Activated CD4-positive, CD25-positive, alpha-beta regulatory T cell treated with anti-CD3 and anti-CD28 coated beads, Interleukin-2, amount 50 U/mL, for 24 hours (primary cell): ENCODE measurements at places on chromosomes 2 and 18.
A peak's percentile ranks its signal among the peaks of the same experiment; 100 is the strongest.

GRCh38 chr2:39947294-39948015, 168.4 kb upstream of the THUMPD2 start:
- no peak for ATAC-seq

GRCh38 chr2:84653302-84653701, 137.0 kb downstream of the DNAH6 start:
- no peak for ATAC-seq

- ATAC-seq, result no peak
Measured at GRCh38 chr2:232321817-232322559, 56.6 kb upstream of the ALPP start.

DNA sequence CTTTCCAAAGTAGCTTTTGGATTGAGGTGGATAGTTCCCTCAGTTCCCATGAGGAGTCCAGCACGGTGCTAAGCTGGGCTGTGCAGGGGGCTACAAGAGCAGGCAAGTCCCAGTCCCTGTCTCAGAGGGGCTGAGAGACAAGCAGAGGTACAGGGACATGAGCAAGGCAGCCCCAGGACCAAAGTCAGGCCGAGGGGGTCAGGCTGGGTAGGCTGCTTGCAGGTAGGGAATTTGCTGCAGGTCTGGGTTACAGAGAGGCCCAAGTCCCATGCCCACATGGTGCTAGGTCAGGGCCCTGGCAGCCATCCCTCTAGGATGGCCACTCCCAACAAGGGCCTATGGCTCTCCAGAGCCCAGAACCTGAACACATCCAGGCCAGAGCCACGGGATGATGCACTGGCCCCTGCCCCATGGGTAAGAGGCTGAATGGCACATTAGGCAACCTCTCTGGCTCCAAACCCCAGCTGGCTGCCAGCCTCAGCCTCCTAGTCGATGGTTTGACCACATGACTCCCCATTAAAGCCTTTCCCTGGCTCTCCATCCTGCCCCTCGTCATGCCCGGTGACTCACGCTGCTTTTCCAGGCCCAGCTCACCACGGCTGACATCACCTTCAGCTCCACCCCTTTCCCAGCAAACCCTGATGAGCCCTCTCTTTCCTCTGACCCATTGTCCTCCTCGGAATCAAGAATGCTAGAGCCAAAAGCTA, 83.7 kb downstream of the SDC1 start:
- ATAC-seq, result no peak

DNA sequence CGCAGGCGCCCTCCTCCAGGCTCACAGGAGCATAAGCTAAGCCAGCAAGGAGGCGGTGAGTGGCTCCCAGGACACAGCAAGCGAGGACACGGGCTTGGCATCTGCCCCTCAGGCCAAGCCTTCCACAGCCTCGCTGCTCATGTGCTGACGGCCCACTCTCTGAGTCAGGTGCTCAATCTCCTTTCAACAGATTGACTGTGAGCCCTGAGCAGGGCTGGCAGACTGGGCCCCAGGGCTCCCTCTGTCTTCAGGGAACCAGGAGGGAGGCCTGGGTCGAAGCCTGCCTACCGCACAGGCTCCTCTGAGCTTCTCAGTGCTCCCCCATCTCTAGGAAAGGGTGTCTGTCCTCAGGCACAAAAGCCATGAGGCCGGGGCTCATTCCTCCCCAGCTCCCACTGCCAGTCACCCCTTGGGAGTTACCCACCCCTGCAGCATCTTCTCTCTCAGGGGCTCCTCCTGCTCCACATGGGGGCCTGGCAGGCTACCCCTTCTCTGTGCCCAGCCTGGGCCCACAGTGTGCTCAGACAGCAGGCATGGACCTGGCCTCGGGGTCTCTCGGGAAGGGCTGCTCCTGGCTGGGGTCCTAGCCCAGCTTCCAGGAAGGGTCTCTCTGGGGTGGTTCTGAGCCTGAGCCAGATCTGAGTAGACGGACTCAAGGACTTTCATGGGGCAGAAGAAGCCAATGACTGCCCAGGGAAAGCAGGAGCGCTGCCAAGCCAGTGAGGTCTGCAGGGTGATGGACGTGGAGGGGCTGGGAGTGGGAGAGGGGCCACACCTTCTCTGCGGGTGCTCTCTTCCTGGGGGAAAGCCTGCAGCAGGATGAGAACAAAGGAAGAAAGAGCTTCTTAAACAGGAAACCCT, 138.0 kb upstream of the GPC1 start:
- ATAC-seq, result no peak

- ATAC-seq, result no peak
Measured at GRCh38 chr18:44981121-44981520, 300.4 kb downstream of the SETBP1 start.

DNA sequence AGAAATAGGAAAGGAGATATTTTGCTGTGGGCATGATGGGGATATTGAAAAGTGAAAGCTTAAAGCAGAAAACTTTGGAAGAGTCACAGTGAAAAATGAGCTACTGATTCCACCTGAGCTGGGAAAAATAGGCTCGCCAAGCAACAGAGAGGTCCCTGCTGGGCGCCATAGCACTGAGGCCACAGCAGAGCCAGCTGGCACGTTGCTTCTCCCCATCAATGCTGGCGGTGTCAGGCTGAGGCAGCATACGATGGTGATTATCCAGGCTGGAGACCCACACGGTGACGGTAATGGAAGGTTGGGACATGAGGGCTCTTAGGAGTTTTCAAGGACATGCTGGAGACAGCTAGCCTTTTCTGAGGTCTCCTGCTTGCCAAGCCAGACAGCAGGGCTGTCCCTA, 25.8 kb upstream of the DTNB start:
- ATAC-seq, result no peak

GRCh38 chr18:62802523-62802922, 87.2 kb downstream of the PHLPP1 start:
- ATAC-seq, result no peak

DNA sequence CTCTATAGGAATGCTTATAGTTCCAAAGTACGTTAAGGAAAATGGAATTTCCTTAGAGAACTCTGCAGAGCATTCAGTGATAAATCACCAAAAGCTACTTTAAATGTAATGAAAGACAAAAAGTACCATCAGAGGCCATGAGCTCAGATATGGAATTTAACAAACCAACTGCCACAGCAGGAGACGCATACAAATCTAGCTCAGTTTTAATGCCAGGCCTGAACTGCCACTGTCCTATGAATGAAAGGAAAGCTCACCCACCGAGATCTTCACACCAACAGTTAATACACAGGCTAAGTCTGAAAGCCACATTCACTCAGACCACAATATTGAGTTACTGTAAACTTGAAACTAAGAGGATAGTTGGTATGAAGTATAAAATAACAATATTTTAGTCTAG, 126.8 kb downstream of the ZNF516 start:
- ATAC-seq, result no peak

- ATAC-seq, result no peak
Measured at GRCh38 chr18:30556112-30556511, 486.4 kb downstream of the DSC3 start.

DNA sequence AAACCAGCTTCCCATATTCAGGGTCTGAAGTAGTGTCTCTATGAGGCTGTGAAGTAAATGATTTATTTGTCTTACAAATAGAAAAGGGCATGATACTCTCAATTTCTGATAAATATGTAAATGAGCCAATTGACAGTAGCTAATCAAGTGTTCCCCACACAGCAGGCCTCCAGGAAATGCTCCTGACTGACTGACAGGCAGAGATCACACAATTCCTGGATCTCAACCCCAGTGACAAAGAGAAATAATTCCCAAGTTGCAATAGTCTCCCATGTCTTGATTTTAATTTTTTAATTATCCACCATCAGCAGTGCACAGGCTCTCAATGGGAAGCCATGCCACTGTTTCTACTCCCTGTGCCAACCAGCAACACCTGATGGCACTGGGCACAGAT, 390.4 kb downstream of the SOX11 start:
- no peak for ATAC-seq

DNA sequence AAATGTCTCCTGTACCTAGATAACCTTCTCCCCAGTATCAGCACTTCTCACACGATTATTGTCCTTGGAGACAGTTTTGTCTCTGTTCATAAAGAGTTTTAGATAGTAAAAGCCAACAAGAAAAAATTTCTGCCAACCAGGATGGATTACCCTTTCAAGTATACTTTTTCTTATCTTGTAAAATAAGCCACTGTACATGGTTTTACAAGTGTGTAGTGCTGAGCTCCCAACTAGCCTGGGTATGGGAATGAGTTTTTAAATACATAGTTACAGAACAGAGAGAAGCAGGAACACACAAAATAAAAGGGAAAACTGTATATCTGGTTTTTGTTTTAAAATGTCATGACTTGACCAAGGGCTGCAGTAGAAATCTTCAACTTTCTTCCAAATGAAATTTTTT, 76.7 kb downstream of the C18orf54 start:
- no peak for ATAC-seq

DNA sequence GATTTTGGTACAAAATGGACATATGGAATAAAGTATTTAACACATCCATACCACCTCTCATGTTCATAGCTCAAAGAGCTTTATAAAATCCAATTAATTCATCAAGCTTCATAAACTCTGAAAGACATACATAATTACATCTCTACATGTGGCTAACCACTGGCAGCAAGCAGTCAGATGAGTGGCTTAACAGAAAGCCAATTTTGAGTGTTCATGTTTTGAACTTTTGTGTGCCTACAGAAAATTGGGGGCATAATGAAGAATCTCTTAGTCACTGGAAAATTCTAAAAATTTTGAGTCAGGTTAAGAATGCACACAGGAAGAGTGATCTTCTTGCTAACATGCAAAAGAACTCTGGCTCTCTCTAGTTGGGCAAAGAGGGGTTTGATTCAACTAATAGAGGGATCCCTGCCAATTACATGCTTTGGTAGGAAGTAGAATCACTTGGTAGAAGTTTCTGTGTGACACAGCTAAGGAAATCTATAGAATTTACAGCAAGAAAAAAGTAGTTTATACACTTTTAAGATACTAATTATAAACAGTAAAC, 287.4 kb downstream of the NOL4 start:
- no peak for ATAC-seq

DNA sequence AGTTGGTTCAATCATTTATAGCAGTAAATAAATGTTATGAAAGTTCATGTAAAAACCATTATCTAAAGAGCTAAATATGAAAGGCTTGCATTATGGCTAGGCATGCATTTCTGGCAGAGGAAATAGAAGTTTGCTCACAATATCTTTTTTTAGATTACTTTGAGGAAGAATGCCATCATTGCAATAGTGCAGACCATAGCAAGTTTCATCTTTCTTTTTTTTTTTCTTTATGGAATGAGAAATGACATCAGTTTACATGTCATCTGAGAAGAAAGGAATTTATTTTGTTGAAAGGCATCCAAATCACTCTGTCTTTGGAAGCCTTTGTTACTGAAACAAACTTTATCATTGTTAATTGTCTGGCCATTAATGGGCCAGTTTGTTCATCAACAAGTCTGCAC, 74.5 kb upstream of the NCKAP5 start:
- ATAC-seq, result no peak

DNA sequence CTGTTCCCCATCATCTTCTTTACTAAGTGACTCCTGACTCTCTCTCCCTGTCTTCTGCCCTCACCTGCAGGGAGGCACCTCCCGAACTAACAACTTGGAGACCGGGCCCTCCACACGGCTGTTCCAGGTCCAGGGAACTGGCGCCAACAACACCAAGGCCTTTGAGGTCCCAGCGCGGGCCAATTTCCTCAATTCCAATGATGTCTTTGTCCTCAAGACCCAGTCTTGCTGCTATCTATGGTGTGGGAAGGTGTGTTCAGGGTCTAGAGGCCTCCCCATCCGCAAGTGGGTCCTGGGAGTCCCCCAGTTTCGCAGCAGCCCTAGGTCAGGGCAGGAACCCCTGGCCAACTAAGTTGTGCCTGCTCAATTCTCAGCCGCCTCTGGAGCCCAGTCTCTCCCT, 15.5 kb downstream of the VIL1 start:
- ATAC-seq, result no peak

DNA sequence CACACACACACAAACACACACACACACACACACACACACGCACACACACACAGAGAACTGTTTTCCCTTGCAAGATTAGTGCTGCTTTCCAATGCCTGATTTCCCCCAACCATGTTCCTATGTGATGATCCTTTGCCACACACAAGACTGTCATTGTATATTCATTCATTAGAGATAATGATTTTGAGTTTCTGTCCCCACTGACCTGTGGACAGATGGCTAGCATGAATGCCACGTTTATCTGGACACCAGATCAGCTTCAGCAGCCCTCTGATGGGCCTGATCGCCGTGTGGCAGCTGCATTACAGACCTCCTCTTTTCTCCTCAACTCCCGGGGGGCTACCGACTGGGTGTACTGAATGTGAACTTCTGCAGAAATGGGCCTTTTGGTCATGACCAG, 353.0 kb downstream of the MYCN start:
- no peak for ATAC-seq

DNA sequence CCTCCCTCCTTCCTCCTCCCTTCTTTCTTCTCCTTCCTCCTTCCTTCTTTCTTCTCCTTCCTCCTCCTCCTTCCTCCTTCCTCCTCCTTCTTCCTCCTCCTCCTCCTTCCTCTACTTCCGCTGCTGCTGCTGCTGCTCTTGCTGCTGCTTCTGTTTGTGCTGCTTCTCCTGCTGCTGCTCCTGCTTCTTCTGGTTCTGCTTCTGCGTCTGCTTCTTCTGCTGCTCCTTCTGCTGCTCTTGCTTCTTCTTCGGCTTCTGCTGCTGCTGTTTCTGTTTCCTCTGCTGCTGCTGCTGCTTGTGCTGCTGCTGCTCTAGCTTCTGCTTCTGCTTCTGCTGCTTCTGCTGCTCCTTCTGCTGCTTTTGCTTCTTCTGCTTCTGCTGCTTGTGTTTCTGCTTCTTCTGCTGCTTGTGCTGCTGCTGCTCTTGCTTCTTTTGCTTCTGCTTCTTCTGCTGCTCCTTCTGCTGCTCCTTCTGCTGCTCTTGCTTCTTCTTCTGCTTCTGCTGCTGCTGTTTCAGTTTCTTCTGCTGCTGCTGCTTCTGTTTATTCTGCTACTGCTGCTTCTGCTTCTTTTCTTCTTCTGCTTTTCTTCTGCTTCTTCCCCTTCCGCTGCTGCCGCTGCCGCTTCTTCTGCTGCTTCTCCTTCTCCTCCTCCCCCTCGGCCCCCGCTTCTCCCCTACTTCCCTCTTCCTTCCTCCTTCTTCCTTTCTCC, 8.6 kb downstream of the SNRNP27 start:
- ATAC-seq, result peak; percentile 25
